SJSA1 (cell line): ENCODE measurements at places on chromosomes 2 and 18. TPM values are rescaled to one million over a fixed set of nuclear protein-coding genes. Genes with fewer than 3 reads are reported as not detected.

DNA sequence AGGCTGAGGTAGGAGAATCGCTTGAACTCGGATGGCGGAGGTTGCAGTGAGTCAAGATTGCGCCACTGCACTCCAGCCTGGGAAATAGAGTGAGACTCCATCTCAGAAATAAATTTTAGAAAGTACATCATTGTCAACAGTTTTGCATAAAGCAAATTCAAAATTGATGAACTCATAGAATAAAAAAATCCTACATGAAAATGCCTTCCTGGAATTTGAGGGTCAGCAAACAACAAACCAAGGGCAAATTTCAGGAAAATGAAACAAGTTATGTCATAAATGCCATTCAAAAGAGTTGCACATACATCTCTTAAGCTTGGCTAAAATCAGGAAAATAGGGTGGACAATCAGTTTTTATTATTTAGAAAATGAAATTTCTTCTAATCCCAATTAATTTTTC is 45.1 kb downstream of the COL5A2 start:
- H3K4me1 ChIP-seq: peaks cover 23% of the 10 kb centered on the region
- no peak overlapping the region for H3K27ac ChIP-seq
- no peaks in the 10 kb centered on the region for H3K27me3 ChIP-seq
- peaks cover 36% of the 10 kb centered on the region for H3K36me3 ChIP-seq
- no peak for DNase-seq
- H3K4me3 ChIP-seq: no peak overlapping the region

GRCh38 chr2:7773362-7774360 is 856.4 kb downstream of the RNF144A start:
- H3K36me3 ChIP-seq: no peaks in the 10 kb centered on the region
- H3K4me1 ChIP-seq: no peaks in the 10 kb centered on the region
- H3K27me3 ChIP-seq: no peaks in the 10 kb centered on the region
- no peak for DNase-seq
- no peak overlapping the region for H3K27ac ChIP-seq
- H3K4me3 ChIP-seq: no peak overlapping the region

GRCh38 chr18:63684718-63685117 is 18.0 kb upstream of the SERPINB11 start:
- DNase-seq: no peak
- H3K4me3 ChIP-seq: no peak overlapping the region
- H3K27ac ChIP-seq: no peak overlapping the region
- H3K27me3 ChIP-seq: 0 out of 2 replicates have a peak, but pooled peaks cover 3% of the 10 kb centered on the region

DNA sequence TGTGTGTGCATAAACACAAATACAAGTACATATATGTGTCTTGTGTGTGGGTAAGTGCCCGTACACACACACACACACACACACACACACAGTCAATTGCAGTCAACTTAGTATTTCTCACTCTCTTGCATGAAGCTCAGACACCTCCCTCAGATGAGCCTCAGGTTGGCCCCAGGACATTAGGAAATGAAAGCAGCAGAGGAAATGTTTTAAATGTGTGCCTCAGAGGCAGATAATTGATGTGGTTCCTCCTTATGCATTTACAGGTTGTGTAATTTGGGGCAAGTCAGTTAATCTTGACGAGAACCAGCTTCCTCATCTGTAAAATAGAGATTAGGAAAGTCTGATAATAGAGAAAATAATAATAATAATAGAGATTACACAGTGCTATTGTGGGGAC is 814.0 kb upstream of the ID2 start:
- no peak overlapping the region for H3K4me3 ChIP-seq
- no peaks in the 10 kb centered on the region for H3K36me3 ChIP-seq
- no peaks in the 10 kb centered on the region for H3K27me3 ChIP-seq
- DNase-seq: no peak
- H3K27ac ChIP-seq: no peak overlapping the region

DNA sequence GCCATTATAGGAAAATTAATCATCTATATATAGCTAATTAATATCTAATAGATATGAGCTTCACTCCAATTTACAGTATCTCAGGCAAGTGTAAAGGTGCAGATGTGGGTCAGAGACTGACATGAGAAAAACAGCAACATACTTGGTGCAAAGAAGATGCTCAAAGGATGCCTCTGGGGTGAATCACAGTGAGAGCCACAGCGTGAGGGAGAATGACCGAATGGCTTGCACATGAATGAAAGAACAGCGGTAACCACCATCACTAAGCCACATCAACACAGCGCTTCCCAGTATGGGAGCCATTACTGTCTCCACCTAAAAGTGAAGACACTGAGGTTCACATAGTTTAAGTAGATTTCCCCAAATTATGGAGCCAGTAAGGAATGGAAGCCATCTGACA is 423.4 kb upstream of the ID2 start:
- no peak overlapping the region for H3K27ac ChIP-seq
- peaks cover 14% of the 10 kb centered on the region for H3K4me1 ChIP-seq
- H3K27me3 ChIP-seq: no peaks in the 10 kb centered on the region
- no peaks in the 10 kb centered on the region for H3K36me3 ChIP-seq
- DNase-seq: no peak

POTEI gene
- not detected in 2 replicates for total RNA-seq

DNA sequence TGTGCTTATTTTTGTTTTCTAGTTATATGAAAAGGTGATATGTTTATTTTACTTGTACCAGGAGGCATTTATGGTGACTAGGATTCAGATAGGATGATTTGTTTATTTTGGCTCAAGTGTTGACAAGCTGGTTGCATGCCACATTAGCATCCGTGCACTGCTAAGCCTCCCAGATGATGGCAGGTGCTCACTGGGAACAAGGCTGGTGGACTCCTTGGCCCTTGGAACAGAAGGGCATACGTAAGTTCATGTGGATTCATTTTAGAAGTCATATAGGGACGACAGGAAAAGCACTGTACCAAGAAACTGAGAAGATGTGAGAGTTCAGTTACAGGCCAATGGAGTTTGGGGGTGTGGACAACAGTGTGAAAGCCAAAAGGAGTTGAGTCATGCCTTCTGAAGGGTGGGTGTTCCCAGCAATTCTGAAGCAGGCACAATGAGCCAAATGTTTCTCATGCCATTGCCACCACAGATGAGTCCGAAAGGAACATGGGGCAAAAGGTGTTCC is 166.2 kb downstream of the PHLPP1 start:
- H3K4me3 ChIP-seq: no peak overlapping the region
- peak overlapping the region; percentile 73 for H3K27ac ChIP-seq
- H3K36me3 ChIP-seq: no peaks in the 10 kb centered on the region
- DNase-seq: peak; percentile 83
- peaks cover 57% of the 10 kb centered on the region for H3K4me1 ChIP-seq
- no peaks in the 10 kb centered on the region for H3K27me3 ChIP-seq

- no peak overlapping the region for H3K27ac ChIP-seq
- H3K27me3 ChIP-seq: peaks cover 4% of the 10 kb centered on the region; the same call in 1 of the 2 replicates
- no peaks in the 10 kb centered on the region for H3K4me1 ChIP-seq
- no peak for DNase-seq
- no peak overlapping the region for H3K4me3 ChIP-seq
These were observed 83.8 kb upstream of the FAM237A start for GRCh38 chr2:206558492-206558891.

DNA sequence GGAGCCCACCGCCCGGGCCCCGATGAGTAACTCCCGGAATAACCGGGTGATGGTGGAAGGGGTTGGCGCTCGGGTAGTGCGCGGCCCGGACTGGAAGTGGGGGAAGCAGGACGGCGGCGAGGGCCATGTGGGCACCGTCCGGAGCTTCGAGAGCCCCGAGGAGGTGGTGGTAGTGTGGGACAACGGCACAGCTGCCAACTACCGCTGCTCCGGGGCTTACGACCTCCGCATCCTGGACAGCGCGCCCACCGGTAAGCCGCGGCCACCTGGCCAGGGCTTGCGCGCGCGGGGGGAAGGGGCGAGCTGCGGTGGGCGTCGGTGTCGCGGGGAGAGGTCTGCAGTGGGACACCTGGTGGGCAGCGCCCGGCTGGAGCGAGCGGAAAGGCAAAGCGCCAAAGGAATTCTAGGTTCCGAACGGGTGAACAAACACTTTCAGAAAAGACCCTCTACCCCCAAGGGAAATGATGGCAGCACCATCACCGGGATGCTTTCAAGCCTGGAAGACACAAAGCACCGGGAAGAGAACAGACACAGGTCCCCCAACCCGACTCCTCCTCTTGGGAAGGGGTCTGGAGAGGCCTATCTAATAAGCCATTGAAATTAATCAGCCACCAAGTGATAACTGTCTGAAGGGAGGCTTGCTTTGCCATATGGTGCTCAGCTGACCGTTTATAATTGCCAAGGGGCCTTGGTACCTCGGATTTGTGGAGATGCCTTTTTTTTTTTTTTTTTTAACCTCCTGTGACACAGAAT is 1.1 kb downstream of the MIB1 start:
- H3K4me1 ChIP-seq: peaks cover 5% of the 10 kb centered on the region
- H3K36me3 ChIP-seq: peaks cover 11% of the 10 kb centered on the region
- DNase-seq: peak; percentile 36
- H3K4me3 ChIP-seq: peak overlapping the region; percentile 77

ESPNL gene
- total RNA-seq: 3.5 and 6.9 TPM in 2 replicates

PRKAG3 gene
- not detected in 2 replicates for total RNA-seq

GRCh38 chr2:44200759-44201158 is 32.1 kb downstream of the PPM1B start:
- H3K4me3 ChIP-seq: no peak overlapping the region
- DNase-seq: no peak
- H3K36me3 ChIP-seq: peaks cover 19% of the 10 kb centered on the region
- no peaks in the 10 kb centered on the region for H3K27me3 ChIP-seq

DNA sequence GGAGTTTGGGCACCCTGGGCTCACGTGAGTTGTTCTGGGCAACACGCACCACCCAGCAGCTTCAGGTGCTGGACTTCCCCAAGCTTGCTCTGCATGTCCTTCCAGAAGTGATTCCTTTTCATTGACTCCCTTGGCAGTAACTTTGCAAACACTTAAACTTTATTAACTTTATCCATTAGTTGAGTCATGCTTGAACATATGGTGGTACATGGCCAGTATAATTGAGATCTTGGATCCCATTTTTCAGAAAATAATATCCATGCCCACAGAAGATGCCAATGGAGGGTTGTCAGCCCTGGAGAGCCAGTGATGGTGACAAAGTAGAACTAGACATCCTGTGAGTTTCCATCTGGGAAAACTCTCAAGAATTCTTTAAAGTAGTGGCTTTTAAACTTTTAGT is 144.2 kb downstream of the COPS8 start:
- no peaks in the 10 kb centered on the region for H3K36me3 ChIP-seq
- H3K27ac ChIP-seq: no peak overlapping the region
- no peak overlapping the region for H3K4me3 ChIP-seq

DNA sequence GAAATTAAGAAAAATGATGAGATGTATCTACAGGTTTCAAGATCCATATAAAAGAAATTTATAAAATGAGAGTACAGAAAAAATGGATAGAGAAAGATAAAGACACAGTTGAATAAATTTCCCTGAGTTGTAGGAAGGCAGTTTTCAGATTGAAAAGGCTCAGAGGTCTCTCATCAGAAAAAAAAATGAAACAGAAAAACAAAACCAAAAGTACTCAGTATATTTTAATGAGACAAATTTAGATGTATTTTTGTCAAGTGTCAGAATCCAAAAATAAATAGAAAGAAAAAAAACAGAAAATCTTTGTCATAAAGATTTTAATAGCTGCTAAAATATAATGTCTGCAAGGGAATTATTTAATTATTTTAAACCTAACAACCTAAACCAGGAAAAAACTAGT is 520.5 kb downstream of the KCNJ3 start:
- H3K4me1 ChIP-seq: no peaks in the 10 kb centered on the region
- no peaks in the 10 kb centered on the region for H3K36me3 ChIP-seq
- no peaks in the 10 kb centered on the region for H3K27me3 ChIP-seq

DNA sequence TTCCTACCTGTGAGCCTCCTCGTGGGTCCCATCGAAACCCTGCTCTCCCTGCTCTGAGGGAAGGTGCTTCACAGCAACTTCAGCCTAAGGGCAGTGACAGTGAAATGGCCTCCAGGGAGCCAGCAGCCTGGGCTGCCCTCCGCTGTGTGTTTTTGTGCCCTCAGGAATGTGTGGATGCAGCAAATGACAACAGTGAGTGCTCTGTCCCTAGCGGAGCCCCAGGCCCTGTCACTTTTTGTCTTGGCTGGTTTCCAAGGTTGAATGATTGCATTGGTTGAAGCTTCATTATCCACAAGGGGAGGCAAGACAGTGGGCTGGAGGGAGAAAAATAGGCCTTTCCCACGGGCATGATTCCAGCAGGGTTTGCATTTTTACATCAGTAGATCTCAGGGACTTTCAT is 42.9 kb downstream of the STON1 start:
- H3K36me3 ChIP-seq: no peaks in the 10 kb centered on the region
- H3K27me3 ChIP-seq: no peaks in the 10 kb centered on the region
- H3K27ac ChIP-seq: no peak overlapping the region
- H3K4me3 ChIP-seq: no peak overlapping the region
- peak; percentile 13 for DNase-seq

DNA sequence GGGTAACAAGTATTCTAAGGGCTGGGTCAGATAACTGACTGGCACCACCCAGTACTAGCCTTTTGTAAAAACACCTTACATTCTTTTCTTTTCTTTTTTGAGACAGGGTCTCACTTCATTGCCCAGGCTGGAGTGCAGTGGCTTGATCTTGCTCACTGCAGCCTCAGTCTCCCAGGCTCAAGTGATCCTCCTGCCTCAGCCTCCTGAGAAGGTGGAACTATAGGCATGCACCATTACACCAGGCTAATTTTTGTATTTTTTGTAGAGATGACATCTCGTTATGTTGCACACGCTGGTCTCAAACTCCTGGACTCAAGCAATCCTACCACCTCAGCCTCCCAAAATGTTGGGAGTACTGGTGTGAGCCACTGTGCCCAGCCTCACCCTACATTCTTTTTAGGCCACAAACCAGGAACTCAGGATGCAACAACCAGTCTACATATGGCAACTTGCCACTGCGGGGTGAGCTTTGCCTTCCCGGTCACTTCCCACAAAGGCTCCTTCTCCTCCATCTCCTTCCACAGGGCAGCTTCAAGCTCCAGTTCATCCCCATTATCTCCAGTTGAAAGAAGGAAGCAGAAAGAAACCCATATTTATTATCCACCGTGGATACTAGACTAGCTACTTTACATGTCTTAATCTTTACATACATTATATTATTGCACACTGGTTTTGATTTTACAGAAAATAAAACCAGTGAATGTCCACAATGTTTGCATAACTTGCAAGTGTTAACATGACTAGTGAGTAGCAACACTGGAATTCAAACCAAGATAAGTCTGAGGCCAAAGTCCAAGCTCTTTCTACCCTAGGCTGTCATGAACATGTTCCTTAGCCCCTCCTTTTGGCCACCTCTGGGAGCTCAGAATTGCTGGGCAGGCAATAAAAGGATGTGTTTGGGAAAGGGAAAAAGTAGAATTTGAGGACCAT is 23.7 kb upstream of the AP1S3 start:
- DNase-seq: peak; percentile 56
- peaks cover 21% of the 10 kb centered on the region for H3K36me3 ChIP-seq
- H3K4me1 ChIP-seq: peaks cover 13% of the 10 kb centered on the region
- no peak overlapping the region for H3K4me3 ChIP-seq
- no peaks in the 10 kb centered on the region for H3K27me3 ChIP-seq

DNA sequence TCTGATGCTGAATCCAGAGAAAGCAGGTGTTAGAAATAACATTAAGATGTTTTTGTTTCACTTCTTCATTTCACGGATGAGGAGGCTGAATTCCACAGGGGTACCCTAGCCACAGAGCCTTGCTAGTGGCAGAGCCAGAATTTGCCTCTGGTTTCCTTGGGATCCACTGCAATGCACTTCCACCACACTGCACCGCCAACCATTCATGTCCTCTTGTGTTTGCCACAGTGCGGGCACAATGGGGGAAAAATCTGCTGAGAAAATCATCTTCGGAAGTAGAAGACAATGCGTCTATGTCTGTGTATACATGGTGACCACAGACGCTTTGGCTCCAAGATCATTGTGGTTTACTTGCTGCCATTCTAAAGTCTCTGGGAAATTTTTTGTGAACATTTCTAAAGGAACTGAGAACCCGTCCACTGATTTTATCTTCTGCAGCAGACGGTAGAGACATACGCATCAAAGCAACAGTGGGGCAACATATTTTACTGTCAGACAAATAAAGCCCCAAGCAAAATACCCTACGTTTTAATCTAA is 14.9 kb downstream of the ICOS start:
- no peak overlapping the region for H3K27ac ChIP-seq
- H3K4me1 ChIP-seq: peaks cover 4% of the 10 kb centered on the region; the same call in 1 of the 2 replicates
- H3K4me3 ChIP-seq: no peak overlapping the region
- H3K27me3 ChIP-seq: no peaks in the 10 kb centered on the region; the same call in 1 of the 2 replicates

CERS6 gene
- total RNA-seq: 33.0 and 43.7 TPM in 2 replicates
